ENCODE measurements at places on chromosomes 12 and 14.

GRCh38 chr12:52280796-52281560 is 6.5 kb downstream of the KRT86 start:
- DNase-seq: no peak

- DNase-seq: no peak
Measured at GRCh38 chr14:20696764-20697163, 8.2 kb downstream of the ANG start.

DNA sequence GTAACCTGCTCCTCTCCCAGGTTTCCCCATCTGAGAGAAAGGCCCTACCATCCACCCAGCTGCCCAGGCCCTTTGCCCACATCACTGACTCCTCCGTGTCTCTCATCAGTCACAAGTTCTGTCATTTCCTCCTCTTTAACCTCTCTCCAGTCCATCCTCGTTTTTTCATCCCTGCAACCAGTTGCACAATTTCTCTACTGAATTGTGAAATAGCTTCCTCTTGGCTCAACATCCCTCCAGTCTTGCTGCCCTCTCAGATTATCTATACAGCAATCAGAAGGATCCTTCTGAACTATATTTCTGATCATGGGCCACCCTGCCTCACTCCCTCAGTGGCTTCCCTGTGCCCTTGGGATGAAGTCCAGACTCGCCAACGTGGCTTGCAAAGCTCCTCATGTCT is 6.8 kb downstream of the FAM161B start:
- no peak for DNase-seq

GRCh38 chr12:47770086-47770726 is 2.8 kb upstream of the SLC48A1 start:
- DNase-seq: no peak

GRCh38 chr12:85550924-85551323 is 270.9 kb downstream of the ALX1 start:
- no peak for DNase-seq

GRCh38 chr14:71659159-71659558 is 273.1 kb upstream of the RGS6 start:
- DNase-seq: no peak
